ENCODE measurements at places on chromosomes 6 and 20. TPM values are rescaled to one million over a fixed set of nuclear protein-coding genes. Genes with fewer than 3 reads are reported as not detected.

CRISP2 gene
- not detected for total RNA-seq

MRAP2 gene
- total RNA-seq: 5.0 TPM

SRSF12 gene
- total RNA-seq: 2.3 TPM

GABRR1 gene
- total RNA-seq: not detected

ADGRB3 gene
- 2.2 TPM for total RNA-seq

HMGCLL1 gene
- 0.94 TPM for total RNA-seq

JPH2 gene
- 11.4 TPM for total RNA-seq

DNA sequence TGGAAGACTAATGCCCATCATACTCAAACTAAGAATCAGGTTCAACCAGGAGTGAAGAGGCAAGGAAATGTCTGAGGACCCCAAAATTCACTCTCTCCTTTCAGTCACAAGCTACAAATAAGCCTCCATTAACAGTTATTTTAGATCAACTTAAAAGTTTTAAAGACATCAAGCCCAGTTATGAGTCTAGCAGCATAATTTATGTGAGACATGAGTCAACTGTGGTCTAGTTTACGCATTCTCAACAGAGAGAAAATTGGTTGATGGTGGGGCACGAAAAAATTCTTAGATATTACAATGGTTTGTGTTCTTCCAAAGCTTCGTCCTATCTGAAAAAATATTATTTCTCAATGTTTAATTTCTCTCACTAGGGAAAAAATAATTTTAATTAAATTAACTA, 204.9 kb upstream of the NT5E start:
- DNase-seq: no peak

DNA sequence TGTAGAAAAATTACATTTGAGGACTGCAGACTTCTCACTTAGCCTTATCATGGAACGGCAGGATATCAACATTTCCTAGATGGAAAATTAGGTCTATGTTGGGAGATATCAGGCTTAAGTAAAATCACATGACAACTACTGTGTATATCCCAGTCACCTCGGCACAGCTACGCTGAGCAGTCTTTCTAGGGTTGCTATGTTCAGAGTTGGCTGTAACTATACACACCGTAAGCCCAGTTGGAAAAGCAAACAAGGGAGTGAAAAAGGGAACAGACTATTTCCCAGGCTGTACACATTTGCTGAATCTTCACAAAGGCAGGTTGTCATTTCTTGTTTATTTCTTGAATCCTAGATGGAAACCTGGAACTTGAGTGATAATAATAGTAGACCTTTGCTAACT, 80.7 kb upstream of the PTPRK start:
- peak; percentile 9 for DNase-seq

- DNase-seq: no peak
Observed at GRCh38 chr6:167298127-167298526, 7.0 kb downstream of the UNC93A start.

DNA sequence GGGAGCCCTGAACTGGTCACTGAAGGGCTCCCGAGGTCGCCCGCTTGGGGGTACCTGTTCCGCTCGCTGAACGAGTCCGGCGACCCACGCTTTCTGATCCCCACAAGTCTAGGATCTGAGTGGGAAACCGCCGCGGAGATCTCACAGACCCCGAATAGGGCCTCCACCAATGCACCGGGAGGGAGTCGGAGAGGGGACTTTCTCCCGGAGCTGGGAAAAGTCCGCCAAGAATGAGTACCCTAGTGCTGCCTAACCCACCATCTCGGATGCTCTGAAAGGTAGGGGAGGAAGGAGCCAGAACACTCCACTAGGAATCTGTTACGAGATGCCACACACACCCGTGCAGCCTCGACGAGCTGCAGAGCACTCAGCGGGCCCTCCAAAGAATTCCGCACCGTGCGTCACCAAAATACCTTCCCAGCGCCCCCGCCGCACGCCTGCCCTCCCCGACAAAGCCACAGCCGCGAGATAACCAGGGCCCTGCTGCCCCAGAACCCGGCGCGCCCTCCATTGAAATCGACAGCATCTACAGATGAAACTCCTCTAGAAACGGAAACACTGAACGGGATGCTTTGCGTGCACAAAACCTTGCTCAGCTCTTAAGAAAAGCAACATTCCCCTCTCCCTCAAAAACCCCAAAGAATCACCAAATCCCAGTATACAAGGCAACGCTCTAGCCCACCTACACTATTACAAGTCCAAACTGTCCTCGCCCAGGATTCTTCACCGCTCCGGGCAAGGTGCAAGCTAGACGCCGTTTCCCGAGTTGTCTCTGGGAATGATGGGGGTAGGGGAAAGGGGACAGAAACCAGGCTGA, 686 bp downstream of the COL12A1 start:
- no peak for DNase-seq

- no peak for DNase-seq
Observed at GRCh38 chr20:55135923-55136322, 660.5 kb downstream of the DOK5 start.

DNA sequence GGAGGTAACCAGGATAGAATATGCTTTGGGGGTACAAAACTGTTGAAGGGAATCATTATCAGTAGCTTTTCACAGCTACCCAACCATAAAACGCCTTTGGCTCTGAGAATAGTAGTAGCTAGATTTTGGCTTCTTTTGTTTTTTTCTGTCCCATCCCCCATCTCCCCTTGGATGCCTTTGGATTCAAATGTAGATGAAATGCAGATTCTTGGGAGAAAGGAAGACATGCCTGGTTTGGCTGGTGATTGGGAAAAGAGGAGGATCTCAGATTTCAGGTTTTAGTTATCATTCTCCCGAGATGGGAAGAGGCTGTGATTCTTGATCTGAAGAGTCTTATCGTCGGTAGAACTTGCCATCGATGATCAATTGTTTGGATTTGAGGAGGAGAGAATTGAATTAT, 3.5 kb upstream of the CDYL start:
- no peak for DNase-seq

- no peak for DNase-seq
Observed at GRCh38 chr6:166192136-166192535, 24.5 kb upstream of the TBXT start.

GRCh38 chr20:45138561-45139300, 14.5 kb upstream of the WFDC12 start:
- peak; percentile 84 for DNase-seq

DNA sequence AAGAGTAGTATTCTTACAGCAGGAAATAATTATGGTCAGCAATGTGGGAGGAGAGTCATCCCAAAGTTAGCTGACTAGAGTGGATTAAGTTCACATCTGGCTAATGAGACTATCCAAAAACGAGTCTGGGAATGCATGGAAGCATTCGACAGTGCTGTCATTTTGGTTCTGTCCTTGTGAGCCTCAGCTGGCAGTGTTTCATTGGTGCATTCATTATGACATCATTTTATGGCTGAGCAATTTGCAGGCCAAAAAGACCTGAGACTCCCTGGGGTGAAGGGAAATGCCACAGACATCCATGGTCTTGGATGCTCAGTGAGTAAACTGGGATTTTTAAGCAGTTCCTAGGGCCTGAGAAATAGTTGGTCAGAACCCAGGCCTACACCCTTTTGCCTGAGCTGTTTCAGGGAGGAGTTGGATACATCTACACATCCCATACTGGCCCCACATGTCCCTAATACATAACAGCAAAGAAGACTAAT, 196.4 kb upstream of the CCN2 start:
- DNase-seq: no peak

GRCh38 chr6:170404697-170405096, 98.1 kb downstream of the FAM120B start:
- no peak for DNase-seq

GRCh38 chr6:3007571-3007970, 7.9 kb downstream of the NQO2 start:
- no peak for DNase-seq

- DNase-seq: no peak
Observed at GRCh38 chr6:163539101-163539762, 124.7 kb downstream of the QKI start.

DNA sequence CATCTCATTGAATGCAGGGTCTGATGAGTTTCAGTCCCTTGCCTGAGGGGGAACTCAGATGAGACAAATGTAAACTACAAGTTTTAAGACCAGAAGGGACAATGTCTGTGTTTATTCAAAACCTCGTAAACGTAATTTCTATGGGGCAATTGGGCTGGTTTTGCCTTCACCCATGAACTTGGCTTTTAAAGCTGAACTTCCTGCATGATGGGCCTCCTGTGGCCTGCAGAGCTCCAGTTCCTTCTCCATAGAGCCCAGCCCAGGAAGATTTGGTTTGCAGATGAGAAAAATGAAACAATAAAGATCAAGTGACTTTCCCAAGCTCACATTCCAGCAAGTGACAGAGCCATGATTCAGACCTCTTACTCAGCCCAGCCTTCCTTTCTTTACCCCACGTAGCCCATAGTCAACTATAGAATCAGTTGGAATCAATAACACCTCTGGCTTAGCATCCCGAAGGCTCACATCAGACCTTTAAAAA, 612.3 kb downstream of the UTRN start:
- no peak for DNase-seq

DNA sequence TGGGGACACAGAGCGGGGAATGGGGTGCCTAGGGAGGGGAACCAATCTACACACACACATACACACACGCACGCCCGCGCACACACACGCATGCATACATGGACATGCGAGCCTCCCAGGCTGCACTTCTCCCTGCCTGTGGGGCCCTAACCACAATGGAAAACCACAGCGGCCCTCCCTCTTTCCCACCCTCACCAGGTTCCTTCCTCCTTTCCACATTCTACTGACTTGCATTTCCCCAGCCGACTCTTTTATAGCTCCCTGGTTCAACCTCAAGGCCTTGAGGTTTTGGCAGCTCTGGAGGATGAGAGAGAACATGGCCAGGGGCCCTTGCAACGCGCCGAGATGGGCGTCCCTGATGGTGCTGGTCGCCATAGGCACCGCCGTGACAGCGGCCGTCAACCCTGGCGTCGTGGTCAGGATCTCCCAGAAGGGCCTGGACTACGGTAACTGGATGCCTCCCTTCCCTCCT, at the start of gene BPI:
BPI (plus strand) TSS at position 249 of the 472 bp plus-strand sequence; CDS start at position 317, 68 bp downstream.
- DNase-seq: no peak

DNA sequence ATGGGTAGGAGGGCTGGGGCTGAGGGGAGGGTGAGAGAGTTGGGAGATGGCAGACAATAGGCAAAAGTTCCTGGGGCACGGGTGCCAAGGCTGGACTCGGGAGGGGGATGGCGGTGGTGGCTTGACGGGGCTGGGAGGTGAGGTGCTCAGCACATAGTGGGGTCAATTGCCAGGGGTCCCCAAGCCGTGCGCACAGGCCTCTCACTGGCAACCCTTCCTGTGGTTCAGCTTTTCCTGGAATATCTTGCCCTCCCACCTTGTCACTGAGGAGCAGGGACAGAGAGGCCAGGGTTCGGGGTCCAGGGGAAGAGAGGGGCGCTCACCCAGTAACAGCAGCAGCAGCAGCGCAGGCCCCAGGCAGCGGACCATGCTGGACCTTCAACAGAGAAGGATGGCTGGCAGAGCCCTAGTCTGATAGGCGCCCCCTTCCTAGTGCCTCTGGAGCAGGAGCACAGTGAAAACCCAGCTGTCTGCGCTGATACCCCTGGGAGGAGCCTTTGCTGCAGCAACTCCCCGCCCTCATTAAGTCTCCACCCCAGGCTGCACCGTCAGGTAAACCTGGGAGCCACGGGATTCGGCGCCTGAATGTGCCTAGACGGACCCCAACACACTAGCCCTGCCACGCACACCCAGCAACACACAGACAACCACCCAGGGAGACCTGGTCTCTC, at the start of gene GFRA4:
GFRA4 (minus strand) TSS at position 369 of the 671 bp plus-strand sequence; CDS start at position 369, 0 bp downstream.
- no peak for DNase-seq

DNA sequence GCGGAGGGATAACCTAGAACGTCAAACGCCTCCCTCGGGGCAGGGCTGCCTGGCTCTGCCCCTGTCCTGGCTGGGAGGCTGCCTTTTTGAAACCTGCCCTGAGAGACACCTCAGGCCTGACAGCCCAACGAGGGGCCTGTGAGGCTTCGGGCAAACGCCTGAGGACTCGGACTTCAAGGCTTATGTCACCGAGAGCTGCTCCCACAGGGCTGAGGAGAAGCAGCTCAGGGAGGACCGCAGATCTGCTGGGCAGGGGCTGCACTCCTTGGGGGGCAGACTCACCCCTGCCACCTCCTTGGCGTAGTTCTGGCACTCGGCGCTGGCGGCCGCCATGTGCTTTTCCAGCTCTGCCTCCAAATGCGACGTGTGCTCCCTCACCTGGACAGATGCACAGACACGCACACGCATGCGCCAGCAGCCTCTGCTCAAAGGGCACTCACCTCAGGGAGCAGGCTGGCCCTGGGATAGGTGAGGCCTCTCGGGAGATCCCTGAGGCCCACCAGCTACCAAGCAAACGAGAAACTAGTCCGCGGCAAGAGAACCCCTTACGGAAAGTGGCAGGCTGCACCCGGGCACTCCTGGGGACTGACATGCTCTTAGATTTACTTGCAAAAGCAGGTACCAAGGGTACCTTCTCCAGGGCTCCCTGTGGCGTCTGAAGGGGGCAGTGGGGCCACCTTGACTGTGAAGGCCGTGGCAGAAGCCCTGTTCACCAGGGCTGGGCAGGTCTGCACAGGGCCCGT, 49.6 kb downstream of the DSTN start:
- DNase-seq: peak; percentile 23

GRCh38 chr6:147904416-147904815, 395.9 kb downstream of the SAMD5 start:
- DNase-seq: no peak

GRCh38 chr20:61767761-61768494, 297.8 kb downstream of the TAF4 start:
- no peak for DNase-seq

DNA sequence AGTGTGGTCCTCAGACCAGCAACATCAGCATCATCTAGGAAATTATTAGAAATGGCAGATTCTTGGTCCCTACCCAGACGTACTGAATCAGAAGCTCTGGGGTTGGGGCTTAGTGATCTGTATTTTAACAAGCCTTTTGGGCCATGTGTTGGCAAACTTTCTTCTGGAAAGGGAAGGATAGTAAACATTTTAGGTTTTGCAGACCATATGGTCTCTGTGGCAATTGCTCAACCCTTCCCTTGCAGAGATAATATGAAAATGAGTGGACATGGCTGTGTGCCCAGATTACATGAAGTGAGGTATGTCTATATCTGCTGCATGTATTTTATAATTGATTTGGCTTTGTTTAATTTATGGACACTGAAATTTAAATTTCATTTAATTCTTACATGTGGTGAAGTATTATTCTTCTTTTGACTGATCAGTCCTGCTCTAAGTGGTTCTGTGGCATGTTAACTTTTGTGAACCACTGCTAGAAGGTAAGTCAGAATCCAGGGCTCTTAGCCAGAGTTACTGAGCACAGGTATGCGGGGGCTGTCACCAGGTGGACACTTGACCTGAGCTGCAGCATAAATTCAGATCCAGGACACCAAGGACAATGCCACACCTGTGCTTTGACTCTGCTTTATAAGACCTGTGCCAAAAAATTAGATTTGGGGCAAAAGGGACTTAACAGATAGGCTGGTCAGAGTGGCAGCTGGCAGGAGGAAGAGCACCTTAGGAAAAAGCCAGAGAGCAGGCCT, 43.2 kb downstream of the LY86 start:
- no peak for DNase-seq
